ENCODE measurements at places on chromosomes 13 and 19.
A peak's percentile ranks its signal among the peaks of the same experiment; 100 is the strongest.

DNA sequence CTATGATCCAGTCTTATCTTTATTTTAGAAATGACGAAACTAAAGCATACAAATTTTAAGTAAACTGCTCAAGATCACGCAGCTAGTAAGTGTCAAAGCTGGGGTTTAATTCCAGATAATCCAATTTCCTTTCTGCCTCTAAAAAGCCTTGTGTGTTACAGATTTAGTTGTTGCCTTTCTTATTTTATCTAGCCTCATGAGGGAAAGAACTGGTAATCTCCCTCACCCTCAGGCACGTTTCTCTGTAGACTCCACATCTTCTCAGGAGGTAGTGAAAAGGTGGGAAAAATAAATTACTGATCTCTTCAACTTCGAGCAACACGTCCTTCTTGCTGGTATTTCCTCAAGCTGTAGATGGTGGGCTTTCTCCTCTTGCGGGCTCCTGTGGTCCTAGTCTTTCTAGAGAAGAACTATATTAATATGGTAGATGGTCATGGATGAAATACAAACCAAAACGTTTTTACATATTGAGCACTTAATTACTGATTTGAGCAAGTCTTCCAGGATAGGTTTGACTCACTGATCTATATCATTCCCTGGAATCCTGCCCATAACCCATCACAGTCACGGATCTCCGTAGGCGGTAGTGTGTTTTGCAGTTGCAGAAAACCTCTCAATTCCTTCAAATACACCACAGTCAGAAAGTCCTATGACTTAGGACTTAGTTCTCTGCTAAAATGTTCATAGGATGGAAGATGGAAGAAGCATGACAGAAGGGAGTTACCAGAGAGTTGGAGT is 519.5 kb downstream of the DCT start:
- DNase-seq: no peak

- peak; percentile 94 for DNase-seq
Measured at GRCh38 chr19:49593233-49594113, 2.5 kb downstream of the PRR12 start.

DNA sequence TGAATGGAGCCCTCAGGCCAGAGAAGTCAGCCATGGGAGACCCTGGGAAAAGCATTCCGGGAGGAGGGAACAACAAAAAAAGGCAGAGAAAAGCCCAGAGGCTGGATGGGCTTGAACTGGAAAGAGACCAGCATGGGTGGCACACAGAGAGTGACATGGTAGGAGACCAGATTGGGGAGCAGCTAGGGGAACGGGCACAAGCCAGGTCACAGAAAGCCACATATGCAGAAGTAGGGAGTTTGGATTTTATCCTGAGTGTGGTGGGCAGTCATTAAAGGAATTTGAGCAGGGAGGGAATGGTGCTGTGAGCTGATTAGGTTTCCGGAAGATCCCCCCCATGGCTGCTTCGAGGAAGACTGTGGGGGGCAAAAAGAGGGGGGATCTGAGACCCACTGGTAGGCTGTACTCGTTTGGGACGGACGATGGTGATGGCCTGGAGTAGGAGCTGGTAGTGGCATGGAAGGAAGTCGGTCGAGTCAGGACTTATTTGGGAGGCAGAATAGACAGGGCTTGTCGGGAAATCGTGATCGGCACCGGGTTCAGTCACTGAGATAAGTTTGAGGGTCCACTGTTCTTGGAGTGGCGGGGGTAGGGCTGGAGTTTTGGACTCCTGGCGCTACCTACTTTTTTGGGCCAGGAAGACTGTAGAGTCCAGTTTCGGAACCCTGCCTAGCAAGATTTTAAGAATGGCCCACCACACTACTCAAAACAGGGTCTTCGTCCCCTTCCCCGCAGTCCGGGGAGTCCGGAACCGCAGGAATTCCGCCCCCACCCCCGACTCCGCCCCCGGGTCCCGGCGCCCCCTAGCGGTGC is 949 bp downstream of the SERTAD1 start:
- no peak for DNase-seq

GRCh38 chr19:33797802-33798671 is 1.4 kb downstream of the KCTD15 start:
- no peak for DNase-seq

DNA sequence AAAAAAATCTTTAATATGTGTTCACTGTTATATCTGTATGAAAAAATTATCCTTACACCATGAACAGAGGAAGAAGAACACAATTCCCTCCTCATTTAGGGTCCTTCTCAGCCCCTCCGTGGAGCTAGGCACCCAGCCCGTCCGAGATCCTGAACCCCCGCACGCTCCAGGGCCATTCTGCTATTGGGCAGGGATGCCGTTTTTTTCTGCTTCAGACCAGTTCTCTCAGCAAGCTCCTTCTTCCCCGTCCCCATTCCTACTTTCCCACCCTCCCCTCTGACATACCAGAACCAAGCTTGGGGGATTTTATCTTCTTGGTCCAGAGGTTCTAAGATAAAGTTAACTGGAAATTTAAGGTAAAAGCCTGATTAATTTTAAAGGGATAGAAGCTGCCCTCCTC is 36.2 kb downstream of the ATP12A start:
- DNase-seq: no peak

GRCh38 chr19:38321646-38322196 is 2.1 kb downstream of the KCNK6 start:
- no peak for DNase-seq

DNA sequence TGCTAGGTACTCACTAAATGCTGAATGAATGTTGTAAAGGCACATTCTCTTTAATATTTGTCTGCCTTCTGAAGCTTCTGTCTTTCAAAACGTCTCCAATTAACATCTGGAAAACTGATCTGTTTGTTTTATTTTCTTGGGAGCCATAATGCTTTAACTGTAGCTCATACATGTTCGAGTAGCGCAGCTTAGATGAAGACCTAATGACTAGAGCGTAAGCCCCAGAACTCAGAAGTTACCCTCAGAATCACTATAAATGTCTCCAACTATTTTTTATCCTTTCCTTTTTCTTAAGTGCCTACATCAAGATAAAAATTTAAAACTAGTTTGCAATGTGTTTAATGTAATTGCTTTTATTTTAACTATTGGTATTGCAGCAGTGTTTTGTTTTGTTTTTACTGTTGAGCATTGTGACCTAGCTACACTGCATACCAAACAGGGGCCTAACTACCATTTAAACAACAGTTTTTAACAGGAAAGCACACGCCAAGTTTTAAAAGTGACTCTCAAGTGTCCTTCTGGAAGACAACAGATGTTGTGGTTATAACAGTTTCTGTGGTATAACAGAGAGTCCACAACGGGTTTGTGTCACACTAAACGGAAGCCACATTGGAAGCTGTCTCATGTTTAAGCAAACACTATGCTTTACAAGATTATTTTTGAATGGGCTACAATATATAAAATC is 42.0 kb downstream of the MRPL57 start:
- DNase-seq: peak; percentile 76

DNA sequence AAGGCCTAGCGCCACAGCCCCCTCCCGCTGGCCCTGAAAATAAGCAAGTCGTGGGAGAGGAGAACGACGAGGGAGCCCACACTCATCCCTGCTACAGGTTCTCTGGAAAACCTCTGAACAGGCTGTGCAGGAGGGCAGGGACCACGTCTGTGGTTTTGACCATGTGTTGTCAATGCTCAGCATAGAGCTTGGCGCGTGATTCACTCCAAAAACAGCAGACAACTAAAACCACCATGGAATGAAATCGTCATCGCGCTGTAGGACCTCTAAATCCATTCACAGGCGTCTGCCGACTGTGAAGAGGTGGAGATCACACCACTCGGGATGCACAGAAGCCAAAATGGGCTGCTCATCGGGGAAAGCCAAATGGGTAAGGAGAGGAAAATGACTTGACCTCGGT is 121.3 kb downstream of the COL4A1 start:
- DNase-seq: no peak
